ENCODE measurements at places on chromosomes 5 and 9.

DNA sequence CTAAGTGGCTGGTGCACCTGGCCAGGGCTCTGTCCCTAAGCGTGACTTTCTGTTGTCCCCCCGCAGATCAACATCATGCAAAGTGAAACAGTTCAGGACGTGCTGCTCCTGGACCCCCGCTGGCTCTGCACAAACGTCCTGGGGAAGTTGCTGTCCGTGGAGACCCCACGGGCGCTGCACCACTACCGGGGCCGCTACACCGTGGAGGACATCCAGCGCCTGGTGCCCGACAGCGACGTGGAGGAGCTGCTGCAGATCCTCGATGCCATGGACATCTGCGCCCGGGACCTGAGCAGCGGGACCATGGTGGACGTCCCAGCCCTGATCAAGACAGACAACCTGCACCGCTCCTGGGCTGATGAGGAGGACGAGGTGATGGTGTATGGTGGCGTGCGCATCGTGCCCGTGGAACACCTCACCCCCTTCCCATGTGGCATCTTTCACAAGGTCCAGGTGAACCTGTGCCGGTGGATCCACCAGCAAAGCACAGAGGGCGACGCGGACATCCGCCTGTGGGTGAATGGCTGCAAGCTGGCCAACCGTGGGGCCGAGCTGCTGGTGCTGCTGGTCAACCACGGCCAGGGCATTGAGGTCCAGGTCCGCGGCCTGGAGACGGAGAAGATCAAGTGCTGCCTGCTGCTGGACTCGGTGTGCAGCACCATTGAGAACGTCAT is 19.7 kb upstream of the CTSL start:
- no peaks in the 10 kb centered on the region for H3K36me3 ChIP-seq
- H3K27ac ChIP-seq: no peak overlapping the region
- no peak overlapping the region for H3K4me3 ChIP-seq

GRCh38 chr9:130306823-130307666 is 41.5 kb downstream of the HMCN2 start:
- H3K4me1 ChIP-seq: no peaks in the 10 kb centered on the region
- H3K36me3 ChIP-seq: no peaks in the 10 kb centered on the region
- peaks cover 19% of the 10 kb centered on the region for H3K27me3 ChIP-seq
- H3K4me3 ChIP-seq: no peak overlapping the region
- DNase-seq: no peak

GRCh38 chr9:78575771-78576170 is 278.8 kb downstream of the PSAT1 start:
- no peaks in the 10 kb centered on the region for H3K36me3 ChIP-seq
- no peak overlapping the region for H3K27ac ChIP-seq
- no peak for DNase-seq
- H3K4me1 ChIP-seq: no peaks in the 10 kb centered on the region
- H3K27me3 ChIP-seq: no peaks in the 10 kb centered on the region
- no peak overlapping the region for H3K4me3 ChIP-seq

DNA sequence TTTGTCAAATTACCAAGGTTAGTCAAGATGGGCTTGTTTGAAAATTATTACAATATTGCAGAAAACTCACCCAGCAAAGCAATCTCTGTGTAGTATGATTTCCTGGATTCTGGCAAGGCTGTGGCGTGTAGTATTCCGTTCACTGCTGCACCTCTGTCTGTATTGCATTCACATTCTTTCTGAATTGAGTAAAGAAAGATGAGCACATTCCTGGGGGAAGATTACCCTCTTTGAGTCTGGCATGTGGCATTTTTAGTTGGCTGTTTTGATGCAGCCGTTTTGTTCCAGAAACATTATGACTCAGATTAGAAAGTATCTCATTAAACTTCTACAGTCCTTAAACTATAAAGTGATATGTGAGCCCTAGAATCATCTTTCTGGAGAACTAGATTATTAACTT is 197.7 kb downstream of the TENT4A start:
- no peak for DNase-seq
- no peaks in the 10 kb centered on the region for H3K4me1 ChIP-seq
- H3K27ac ChIP-seq: no peak overlapping the region
- no peak overlapping the region for H3K4me3 ChIP-seq
- H3K27me3 ChIP-seq: no peaks in the 10 kb centered on the region
- H3K36me3 ChIP-seq: no peaks in the 10 kb centered on the region

DNA sequence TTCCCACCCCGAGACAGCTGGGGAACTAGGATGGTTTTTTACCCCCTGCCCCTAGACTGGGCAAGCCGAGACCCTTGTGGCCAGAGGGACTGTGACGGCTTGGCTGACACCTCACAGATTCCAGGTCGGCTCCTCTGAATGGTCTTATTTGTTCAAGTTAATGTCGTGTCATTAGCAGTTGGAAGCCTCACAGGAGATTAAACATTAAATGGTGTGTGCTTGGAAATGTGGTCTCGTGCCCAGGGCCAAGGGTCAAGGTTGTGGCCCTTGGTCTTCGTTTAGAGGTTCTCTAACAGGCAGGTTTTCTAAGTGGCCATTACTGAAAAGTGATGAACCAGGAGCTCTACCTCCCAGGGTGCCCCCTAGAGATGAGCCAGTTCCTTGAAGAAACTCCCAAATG is 61.2 kb upstream of the RXRA start:
- peaks cover 14% of the 10 kb centered on the region for H3K27me3 ChIP-seq
- H3K27ac ChIP-seq: no peak overlapping the region
- no peak for DNase-seq
- H3K4me3 ChIP-seq: no peak overlapping the region
- H3K36me3 ChIP-seq: no peaks in the 10 kb centered on the region

DNA sequence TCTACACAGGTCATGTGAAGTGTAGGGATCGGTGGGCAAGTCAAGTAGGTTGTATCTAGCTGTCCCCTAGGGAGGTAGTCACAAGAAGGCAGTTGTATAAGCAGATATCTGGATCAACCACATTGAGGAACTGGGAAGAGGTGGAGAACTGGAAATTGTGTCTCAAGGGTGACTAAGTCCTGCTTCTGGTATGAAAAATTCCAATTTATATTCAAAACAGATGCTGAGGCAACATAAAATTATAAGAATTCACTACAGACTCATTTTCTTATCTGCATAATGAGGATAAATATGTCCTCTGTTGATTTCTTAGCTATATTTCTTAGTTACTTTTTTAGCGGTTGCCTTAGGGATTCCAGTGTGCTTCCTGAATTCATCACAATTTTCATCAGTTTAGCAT is 46.8 kb downstream of the GALNT12 start:
- no peaks in the 10 kb centered on the region for H3K4me1 ChIP-seq
- no peak for DNase-seq
- no peak overlapping the region for H3K4me3 ChIP-seq
- H3K27me3 ChIP-seq: no peaks in the 10 kb centered on the region
- H3K36me3 ChIP-seq: no peaks in the 10 kb centered on the region
- H3K27ac ChIP-seq: no peak overlapping the region

- H3K4me1 ChIP-seq: peaks cover 6% of the 10 kb centered on the region
- H3K36me3 ChIP-seq: no peaks in the 10 kb centered on the region
- H3K27me3 ChIP-seq: no peaks in the 10 kb centered on the region
Observed at GRCh38 chr5:140635291-140636257, 2.6 kb upstream of the CD14 start.

GRCh38 chr9:135135171-135135928 is 47.9 kb downstream of the OLFM1 start:
- H3K4me1 ChIP-seq: no peaks in the 10 kb centered on the region
- no peaks in the 10 kb centered on the region for H3K36me3 ChIP-seq
- DNase-seq: no peak
- no peak overlapping the region for H3K27ac ChIP-seq

DNA sequence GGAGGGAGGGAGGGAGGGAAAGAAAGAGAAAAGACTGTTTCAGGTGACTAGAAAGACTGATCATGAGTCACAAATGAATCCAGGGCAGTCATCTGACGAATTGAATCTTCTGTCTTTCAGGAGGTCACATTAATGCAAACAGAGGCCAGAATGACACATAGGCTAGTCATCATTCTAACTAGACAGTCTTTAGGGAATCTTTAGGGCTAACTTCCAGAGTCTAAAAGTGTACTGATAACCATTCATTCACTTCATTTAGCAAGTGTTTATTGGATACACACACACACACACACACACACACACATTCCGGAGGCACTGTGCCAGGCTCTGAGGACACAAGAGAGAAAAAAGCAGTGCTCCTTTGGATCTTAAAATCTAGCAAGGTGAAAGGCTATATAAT is 156.7 kb downstream of the EBF1 start:
- peak overlapping the region; percentile 25 for H3K27ac ChIP-seq
- H3K4me3 ChIP-seq: no peak overlapping the region
- no peaks in the 10 kb centered on the region for H3K4me1 ChIP-seq
- no peaks in the 10 kb centered on the region for H3K27me3 ChIP-seq
- H3K36me3 ChIP-seq: no peaks in the 10 kb centered on the region

GRCh38 chr5:10145923-10146401 is 103.7 kb downstream of the ATPSCKMT start:
- H3K36me3 ChIP-seq: no peaks in the 10 kb centered on the region
- no peak for DNase-seq
- no peak overlapping the region for H3K27ac ChIP-seq
- no peak overlapping the region for H3K4me3 ChIP-seq
- H3K27me3 ChIP-seq: no peaks in the 10 kb centered on the region
- H3K4me1 ChIP-seq: no peaks in the 10 kb centered on the region

DNA sequence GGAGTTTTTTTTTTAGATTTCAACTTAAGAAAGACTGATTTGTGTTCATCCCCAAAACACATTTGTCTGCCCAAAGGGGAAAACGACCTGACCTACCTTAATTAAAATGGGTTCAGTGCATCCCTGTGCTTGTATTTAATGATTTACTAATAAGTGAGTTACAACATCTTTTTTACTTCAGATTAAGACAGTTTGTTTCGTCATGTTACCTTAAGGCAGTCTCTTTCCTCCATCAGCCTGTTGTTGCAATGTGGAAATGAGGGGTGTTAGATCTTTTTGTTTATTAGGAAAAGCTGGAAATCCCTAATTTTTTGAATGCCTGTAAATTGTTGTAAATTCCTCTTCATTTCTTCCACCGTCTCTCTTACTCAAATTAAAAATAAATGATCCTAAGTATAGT is 177.5 kb downstream of the GDNF start:
- no peak overlapping the region for H3K27ac ChIP-seq
- DNase-seq: no peak
- H3K36me3 ChIP-seq: no peaks in the 10 kb centered on the region
- no peak overlapping the region for H3K4me3 ChIP-seq

DNA sequence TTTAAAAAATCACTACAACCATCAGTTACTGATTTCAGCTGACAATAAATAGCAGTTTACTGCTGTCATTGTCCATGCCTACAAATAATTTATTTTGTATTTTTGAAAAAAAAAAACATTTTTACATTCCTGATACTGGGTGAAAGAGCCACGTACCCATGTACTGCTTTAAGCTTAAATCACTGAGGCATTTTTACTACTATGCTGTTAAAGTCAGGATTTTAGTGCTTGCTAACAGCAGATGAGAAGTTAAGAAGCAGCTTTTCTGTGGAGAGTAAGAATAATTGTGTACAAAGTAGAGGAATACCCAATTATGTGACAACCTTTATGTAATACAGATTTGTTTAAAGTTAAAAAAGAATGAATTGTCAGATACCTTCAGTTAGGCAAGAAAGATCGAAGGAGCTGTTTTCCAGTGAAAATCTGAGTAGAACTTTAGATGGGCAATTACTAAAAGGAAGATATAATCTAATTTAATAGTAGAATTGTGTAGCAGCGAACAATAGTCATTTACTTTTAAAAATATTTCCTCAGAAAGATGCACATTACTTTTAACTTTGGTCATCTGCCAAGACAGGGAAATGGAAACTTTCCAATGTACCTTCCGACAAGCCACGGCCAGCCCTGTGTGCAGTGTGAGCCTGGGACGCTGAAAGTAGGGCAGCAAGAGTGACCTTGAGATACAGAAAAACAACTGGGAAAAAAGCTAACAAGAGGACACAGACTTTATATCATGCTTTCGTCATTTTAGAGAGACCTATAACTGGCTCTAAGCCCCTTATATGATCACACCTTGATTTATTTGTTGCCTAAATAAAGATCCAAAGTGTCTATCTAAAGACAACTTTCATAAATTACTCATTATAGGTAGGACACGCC is 39.9 kb downstream of the RHOBTB3 start:
- no peaks in the 10 kb centered on the region for H3K4me1 ChIP-seq
- no peak overlapping the region for H3K4me3 ChIP-seq
- no peak for DNase-seq
- peak overlapping the region; percentile 8 for H3K27ac ChIP-seq
- no peaks in the 10 kb centered on the region for H3K27me3 ChIP-seq

GRCh38 chr5:148455185-148455584 is 71.4 kb downstream of the FBXO38 start:
- no peak for DNase-seq
- H3K27me3 ChIP-seq: no peaks in the 10 kb centered on the region
- no peaks in the 10 kb centered on the region for H3K36me3 ChIP-seq
- no peak overlapping the region for H3K4me3 ChIP-seq
- H3K4me1 ChIP-seq: no peaks in the 10 kb centered on the region

DNA sequence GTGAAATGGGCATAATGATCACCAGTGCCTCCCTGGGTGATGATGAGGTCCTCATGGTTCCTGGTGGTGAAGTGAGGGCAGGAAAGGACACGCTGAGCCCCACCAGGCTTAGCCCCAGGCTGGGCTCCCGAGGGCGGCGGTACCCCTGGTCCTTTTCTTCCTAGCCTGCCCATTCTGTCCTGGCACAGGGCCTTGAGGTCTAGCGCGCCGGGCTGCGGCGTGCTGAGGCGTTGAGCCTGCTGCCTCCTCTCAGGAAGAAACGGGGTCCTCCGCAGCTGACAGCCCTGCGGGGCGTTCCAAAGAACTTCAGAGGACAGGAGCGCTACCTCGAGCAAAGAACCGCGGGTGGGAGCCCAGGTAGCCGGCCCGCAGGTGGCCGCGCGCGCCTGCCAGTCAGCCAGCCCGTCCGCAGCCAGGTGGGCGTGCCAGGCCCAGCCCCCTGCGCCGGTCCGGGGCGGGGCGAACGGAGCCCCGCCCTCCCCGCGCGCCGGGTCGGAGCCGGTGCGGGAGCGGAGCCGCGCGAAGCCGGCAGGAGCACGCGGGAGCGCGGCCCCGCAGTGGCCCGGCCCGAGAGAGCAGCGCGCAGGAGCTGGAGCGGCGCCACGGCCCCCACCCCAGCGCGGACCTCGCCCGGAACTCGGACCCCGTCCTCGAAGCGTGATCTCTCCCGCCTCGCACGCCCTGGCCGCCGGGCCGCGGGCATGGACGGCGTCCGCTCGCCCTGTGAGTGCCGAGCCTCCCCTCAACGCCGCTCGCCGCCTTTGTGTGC is at the start of gene WNK2:
Gene WNK2 (plus strand): TSS at position 477 of the 769 bp plus-strand sequence. CDS start 791 bp downstream, outside the sequence.
- no peak for DNase-seq
- peak within 1 kb of the TSS; percentile 2 for H3K27ac ChIP-seq
- H3K4me1 ChIP-seq: no peaks in the 10 kb centered on the region
- H3K27me3 ChIP-seq: peaks cover 2% of the 10 kb centered on the region

DNA sequence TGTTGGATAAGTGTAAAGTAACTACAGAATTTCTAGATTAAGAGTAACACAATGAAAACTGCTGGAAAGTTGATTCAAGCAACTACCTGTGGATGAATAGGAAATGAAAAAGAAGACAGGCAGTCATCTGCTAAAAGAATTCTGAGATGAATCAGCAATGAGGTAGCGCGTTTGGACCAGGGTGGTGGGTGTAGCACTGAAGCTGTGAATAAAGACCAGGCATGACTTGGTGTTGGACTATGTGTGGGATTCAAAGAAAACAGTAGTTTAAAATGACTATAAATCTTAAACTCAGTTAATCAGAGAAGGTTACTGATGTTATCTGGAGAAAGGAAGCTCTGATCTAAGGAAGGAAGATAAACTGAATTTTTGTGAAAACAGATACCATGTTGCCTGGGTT is 159.8 kb downstream of the FBN2 start:
- no peaks in the 10 kb centered on the region for H3K36me3 ChIP-seq
- H3K27me3 ChIP-seq: no peaks in the 10 kb centered on the region
- H3K4me3 ChIP-seq: no peak overlapping the region

All from breast epithelium (tissue), 4 donors.